ENCODE measurements at places on chromosomes 2 and 18. TPM values are rescaled to one million over a fixed set of nuclear protein-coding genes. Genes with fewer than 3 reads are reported as not detected.

The CLEC4F gene
- not detected for total RNA-seq

The CAPN14 gene
- total RNA-seq, result 0.10 TPM

The RAPH1 gene
- 58.9 TPM for total RNA-seq

The ZNF385B gene
- total RNA-seq, result 0.25 TPM

The IL1RL1 gene
- total RNA-seq, result not detected

The TUBA4A gene
- total RNA-seq, result 19.7 TPM

The CGREF1 gene
- total RNA-seq, result 13.5 TPM

The MBP gene
- total RNA-seq, result 15.9 TPM

GRCh38 chr2:237879058-237879430 lies 19.6 kb downstream of the RAMP1 start:
- peak; percentile 18 for DNase-seq

- no peak for DNase-seq
Observed at GRCh38 chr2:5695654-5696403, 3.6 kb downstream of the SOX11 start.

- DNase-seq, result no peak
Observed at GRCh38 chr18:24420551-24420950, 5.9 kb upstream of the IMPACT start.

DNA sequence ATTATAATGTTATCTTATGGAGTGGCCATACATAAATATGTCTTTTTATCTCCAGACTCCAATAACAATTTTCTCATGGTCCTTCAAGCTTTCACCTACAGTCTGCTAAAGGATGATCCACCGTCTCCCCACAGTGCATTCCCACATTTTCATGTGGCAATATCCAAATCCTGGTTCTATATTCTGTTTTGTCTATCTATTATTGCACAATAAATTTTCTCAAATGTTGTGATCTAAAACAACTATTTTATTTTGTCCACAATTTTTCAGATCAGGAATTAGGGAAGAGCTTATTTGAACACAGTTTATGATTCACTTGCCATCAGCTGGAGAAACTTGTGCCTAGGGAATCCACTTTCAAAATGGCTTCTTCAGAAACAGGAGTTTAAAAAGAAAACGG lies 614.4 kb upstream of the TMEFF2 start:
- DNase-seq, result no peak

DNA sequence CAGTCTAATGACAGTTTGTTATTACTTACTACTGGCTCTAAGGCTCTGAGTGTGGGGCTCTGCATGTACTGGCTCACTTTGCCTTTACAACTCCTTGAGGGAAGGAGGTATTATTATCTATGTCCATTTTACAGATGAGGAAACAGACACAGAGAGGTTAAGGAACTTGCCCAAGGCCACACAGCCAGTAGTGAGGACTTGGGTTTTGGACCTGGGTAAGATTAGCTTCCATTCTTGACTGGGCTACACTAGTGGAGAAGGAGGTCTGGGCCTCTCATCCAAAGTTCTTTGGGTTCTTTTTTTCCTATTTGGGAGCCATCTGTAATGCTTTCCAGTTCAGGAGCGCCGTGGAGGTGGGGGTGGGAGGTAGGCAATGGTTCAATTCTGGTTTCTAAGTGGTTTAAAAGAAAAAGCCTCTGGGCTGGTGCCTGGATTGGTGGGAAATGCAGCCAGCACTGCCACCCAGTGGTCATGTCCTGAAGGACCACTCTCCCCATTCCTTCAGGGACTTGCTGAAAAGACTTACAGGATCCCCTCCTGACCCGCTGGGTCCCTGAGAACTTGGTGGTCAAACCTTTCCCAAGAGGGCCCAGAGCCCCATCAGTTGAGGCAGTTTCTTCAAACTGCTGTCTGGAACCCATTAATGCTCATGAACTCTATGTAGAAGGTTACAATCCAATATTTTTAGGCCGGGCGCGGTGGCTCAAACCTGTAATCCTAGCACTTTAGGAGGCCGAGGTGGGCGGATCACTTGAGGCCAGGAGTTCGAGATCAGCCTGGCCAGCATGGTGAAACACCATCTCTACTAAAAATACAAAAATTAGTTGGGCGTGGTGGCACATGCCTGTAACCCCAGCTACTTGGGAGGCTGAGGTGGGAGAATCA lies 38.6 kb upstream of the NOTO start:
- DNase-seq, result no peak

DNA sequence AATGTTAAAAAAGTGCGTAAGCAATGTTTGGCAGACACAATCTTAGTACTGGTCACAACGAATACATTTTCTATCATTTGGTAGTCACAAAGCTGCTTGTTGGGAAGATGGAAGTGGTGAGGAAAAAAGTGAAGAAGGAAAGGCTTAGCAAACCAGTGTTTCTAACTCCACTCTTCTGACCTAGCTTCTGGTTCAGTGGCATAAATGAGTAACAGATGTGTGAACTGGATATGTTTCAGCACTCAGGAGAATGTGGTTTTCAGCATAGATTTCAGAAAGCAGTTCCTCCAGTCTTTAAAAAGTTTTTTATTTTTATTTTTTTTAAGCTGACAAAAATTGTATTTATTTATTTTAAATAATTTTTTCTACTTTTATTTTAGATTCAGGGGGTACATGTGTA lies 357.1 kb downstream of the CPS1 start:
- DNase-seq, result no peak

DNA sequence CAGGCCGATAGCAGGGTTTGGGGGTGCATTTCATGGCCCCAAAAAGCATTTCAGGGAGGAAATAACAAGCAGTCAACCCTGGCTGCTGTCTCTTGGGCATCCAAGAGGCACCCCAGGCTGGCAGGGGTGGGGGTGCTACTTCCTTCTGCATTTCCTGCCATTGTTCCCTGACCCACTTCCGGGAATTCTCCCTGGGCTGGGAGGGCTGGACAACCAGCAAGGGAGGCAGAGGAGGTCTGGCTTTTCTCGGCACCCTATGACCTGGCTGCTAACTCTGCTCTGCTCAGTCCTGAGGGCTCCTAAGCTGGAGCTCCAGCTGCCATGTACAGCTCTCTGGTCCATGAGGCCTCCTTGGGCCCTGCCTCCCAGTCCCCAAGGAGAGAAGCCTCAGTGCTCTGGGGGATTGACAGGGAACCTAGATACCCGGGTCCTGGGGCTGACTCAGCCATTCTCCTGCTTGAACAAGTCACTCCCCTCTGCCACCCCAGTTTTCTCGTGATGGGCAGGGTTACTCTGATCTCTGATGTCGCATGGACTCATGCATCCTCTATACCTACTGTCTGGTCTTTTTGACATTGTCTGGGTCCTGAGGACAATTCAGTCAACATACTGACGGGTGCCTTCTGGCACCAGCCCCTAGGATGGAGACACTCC lies 47.2 kb downstream of the DYSF start:
- DNase-seq, result no peak

DNA sequence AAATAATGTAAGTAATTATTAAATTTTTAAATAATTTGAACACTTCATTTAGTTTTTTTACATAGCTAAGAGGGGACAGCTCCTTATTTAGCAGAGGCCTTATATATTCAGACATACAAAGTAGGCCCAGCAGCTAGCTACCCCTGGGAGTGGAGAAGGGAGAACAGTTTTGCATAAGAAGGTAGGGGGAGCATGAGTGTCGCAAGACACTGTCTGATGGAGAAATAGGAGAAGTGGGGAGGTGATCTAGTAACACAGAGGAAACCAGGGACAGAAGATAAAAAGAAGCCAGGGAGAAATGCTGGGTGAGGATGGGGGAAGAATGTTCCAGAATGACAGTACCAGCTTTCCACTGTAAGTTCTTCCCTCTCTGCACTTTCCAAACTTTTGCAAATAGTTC lies 16.0 kb upstream of the RGPD4 start:
- no peak for DNase-seq

DNA sequence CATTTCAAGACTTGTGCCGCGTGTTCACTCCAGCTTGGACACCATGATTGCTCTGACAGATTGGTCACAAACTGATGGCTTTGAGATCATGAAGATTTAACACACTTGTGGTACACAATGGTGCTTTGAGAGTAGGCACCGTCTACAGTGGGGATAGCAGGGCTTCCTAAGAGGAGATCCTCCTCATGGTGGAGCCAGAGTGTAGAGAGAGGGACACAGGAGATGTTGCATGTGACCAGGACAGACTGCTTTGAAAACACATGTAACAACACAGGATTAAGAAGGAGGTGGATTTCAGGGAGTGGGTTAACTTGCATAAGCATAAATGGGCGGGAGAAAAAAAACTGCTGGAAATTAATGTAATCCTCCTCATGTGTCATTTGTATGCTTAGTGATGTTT lies 95.7 kb upstream of the LINC00305 start:
- DNase-seq, result no peak

- no peak for DNase-seq
Observed at GRCh38 chr2:114488841-114489530, 46.5 kb downstream of the DPP10 start.

GRCh38 chr2:165064743-165065142 lies 109.4 kb upstream of the SLC38A11 start:
- no peak for DNase-seq

- no peak for DNase-seq
Observed at GRCh38 chr2:121513597-121514333, 16.9 kb upstream of the RNU4ATAC start.
